ENCODE measurements at places on chromosomes 11 and 22.

- DNase-seq: no peak
Measured at GRCh38 chr22:26722159-26722558, 64.8 kb downstream of the MIAT start.

DNA sequence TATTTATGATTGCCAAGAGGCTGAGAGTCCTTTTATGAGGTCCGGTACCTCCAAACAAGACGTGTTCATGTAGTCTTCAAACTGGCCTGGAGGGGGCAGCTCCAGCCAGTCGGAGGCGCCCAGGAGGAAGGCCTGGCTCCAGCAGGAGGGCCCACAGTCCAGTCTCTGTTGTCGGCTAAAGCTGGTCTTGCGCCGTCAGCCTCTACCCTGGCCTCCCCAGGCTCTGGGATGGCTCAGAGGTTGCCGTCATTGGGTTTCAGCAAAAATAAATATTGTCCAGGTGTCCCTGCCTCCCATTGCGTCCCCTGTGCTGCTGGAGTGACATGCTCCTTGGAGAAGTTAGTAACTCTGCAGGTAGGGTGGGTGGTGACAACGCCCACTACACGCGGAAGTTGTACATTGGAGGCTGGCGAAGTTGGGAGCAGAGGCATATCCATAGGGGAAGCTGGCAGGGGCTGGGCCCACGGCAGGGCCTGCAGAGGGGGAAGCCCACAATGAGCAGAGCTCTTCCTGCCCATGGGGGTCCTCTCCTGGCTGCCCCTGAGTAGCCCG is 1.0 kb upstream of the SLC25A1 start:
- DNase-seq: no peak

GRCh38 chr11:12914400-12914912 is 94.7 kb upstream of the RASSF10 start:
- DNase-seq: no peak

- DNase-seq: no peak
Measured at GRCh38 chr11:13955971-13956421, 6.5 kb upstream of the SPON1 start.

- DNase-seq: no peak
Measured at GRCh38 chr22:27075028-27075678, 417.8 kb downstream of the MIAT start.

DNA sequence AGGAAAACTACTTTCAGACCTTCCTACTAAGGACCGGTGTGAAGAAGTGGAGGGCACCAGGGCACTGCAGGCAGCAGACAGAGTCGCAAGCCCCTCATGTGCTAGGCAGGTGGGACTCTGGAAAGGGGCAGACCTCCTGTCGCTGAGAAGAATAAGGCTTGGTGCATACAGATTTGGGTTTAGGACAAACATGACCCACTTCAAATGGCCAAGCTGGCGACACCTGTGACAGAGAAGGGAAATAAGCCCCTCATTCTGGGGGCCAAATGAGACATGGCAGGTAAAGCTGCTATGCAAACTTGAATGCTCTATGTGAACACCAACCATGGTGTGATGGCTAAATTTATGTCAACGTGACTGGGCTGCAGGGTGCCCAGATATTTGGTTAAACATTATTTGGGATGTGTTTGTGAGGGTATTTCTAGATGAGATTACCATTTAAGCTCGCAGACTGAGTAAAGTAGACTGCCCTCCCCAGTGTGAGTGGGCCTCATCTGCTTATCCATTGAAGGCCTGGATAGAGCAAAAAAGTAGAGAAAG is 112.4 kb upstream of the PITPNB start:
- DNase-seq: no peak

DNA sequence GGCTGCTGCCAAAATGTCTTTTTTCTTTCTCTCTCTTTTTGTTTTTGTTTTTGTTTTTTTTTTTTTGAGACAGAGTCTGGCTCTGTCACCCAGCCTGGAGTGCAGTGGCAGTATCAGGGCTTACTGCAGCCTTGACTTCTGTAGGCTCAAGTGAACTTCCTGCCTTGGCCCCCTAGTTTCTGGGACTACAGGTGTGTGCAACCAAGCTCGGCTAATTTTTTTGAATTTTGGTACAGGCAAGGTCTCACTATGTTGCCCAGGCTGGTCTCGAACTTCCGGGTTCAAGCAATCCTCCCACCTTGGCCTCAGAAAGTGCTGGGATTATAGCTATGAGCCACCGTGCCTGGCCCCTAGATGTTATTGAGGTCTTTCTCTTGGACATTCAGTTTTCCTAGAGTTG is 2.2 kb upstream of the DDX10 start:
- no peak for DNase-seq

GRCh38 chr11:30879322-30880005 is 293.3 kb upstream of the MPPED2 start:
- DNase-seq: no peak

DNA sequence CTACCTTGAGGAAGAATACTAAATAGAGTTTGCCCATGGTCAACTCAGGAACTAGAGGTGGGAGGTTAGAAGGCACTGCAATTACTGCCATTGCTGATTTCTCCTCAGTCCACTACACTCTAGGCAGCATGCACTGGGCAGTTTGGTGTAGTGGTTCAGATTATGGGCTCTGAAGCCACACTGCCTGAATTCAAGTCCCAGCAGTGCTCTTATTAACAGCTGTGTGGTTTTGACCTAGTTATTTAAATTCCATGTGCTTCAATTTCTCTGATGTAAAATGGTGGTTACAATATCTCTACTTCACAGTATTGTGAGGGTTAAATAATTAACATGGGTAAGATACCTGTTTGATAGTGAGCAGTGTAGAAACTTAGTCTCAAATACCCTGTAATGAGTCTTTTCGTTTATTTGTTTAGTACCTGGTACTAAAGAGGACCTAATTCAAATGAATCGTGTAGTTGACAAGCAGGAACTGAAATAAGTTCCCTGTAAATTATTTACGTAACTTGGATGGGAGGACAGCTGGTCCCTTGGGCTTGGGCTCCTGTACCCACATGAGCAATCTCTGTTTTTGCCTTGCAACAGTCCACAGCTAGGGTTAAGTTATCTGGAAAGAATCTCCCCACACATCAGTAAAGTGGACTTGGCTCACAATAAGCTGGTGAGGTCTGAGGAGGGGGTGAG is 17.8 kb downstream of the PRR5L start:
- no peak for DNase-seq

GRCh38 chr22:17705951-17706900 is 67.7 kb downstream of the BCL2L13 start:
- peak; percentile 7 for DNase-seq

- no peak for DNase-seq
Measured at GRCh38 chr11:15745266-15745665, 611.1 kb downstream of the SOX6 start.

DNA sequence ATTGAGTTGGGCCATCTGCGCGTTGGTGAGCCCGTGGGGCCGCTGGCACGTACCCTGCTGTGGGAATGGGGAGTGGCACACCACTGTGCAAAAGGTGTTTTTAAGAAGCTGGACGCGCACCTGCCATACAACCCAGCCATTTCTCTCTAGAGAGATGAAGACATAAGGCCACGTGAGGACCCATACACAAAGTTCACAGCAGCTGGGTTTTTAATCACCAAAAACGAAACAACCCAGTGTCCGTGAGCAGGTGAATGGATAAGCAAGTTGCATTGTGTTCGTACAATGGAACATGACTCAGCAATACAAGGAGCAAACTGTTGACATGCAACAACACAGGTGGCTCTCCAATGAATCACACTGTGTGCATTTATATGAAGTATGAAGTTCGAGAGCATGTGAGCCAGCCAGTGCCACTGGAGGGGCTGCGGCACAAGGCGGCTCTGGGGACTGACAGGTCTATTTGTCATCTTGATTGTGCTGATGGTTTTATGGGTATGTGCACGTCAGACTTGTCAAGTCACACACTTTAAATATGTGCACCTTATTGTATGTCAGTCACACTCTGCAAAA is 30.6 kb upstream of the PANX2 start:
- DNase-seq: no peak
